Skin of body (tissue), 3 donors: ENCODE measurements at places on chromosomes 16 and 17.

- no peak for DNase-seq
These were observed 11.0 kb downstream of the ZSCAN32 start for GRCh38 chr16:3389663-3390338.

GRCh38 chr17:12599186-12599920 lies 66.3 kb upstream of the MYOCD start:
- no peak for DNase-seq

- no peak for DNase-seq
These were observed 808.3 kb upstream of the EEF2KMT start for GRCh38 chr16:5905935-5906334.

GRCh38 chr16:11405331-11406176 lies 60.3 kb downstream of the RMI2 start:
- DNase-seq, result no peak

GRCh38 chr17:33637534-33637933 lies 344.4 kb upstream of the ASIC2 start:
- no peak for DNase-seq

DNA sequence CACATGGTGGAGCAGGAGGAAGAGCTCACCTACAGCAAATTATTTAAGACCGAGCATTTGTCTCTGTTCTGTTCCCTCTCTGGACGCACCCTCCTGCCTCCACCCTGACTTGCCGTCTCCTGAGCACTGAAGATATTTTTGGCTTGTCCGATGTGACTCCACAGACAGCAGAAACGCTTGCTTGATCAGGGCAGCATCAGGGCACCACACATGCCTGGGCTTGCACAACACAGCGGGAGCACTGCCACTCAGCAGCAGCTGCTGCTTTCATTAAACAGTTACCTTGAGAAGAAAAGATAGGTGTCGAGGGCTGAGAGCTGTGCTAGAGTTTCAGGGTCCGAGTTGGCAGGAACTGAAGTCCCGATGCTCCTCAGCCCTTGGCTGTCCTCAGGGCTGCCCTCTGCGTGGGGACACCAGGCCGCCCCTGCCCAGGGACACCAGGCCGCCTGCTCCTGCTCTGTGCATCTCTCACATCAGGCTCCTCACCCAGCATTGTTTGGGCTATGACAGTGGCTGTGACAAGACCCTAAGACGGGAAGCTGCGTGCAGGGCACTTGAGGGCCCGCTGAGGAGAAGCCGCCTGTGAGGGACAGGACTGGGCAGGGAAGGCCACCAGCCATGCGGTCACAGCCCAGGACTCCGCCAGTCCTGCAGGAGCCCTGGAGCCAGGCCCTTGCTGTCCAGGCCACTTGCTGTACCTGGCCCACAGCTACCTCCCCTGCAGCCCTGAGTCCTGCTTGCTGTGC lies 21.3 kb upstream of the CDH15 start:
- DNase-seq, result no peak

DNA sequence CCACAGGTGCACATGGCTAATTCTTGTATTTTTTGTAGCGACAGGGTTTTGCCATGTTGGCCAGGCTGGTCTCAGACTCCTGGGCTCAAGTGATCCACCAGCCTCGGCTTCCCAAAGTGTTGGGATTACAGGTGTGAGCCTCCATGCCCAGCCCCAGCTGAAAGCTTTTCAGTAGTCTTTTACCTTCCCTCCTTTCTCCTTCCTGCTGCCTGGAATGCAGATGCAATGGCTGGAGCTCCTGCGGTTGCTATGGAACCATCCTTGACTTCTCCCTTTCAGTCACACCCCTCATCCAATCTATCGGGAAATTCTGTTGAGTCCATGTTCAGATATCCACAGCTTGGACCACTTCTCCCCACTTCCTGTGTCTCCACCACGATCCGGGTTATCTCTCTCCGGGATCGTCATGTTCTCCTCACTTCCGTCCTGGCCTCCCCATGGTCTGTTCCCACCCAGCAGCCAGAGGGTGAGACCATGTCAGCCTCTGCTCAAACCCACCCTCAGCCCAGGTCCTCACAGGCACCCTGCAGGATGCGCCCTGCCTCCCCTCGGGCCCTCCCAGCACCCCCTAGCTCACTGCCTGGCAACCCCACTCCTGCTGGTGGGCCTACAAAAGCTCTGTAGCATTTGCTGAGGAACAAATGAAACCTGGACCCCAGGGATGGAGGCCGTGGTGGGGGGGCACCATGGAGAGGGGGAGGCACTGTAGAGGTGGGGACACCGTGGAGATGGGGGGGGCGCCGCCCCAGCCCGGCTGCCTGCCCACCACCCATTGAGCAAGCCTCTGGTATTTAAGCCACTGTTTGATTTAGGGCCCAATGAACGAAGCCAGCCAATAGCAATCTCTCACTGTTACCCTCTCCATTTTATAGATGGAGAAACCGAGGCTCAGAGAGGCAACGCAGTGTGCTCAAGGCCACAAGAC lies 12.8 kb upstream of the SLC38A10 start:
- no peak for DNase-seq

DNA sequence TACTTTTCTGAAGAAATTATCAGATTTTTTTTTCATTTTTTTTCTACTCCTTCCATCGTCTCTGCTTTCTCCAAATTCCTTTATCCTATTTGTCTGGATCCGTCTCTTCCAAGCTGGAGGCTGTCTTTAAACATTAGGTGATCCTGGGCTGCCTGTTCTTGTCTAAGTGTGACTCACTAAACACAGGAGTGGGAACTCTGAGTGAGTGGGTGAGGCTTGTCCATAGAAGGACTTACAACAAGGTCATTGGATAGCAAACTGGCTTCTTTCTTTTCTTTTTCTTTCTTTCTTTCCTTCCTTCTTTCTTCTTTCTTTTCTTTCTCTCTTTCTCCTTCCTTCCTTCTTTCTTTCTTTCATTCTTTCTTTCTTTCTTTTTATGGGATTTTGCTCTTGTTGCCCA lies 18.2 kb downstream of the ALOX15 start:
- no peak for DNase-seq

DNA sequence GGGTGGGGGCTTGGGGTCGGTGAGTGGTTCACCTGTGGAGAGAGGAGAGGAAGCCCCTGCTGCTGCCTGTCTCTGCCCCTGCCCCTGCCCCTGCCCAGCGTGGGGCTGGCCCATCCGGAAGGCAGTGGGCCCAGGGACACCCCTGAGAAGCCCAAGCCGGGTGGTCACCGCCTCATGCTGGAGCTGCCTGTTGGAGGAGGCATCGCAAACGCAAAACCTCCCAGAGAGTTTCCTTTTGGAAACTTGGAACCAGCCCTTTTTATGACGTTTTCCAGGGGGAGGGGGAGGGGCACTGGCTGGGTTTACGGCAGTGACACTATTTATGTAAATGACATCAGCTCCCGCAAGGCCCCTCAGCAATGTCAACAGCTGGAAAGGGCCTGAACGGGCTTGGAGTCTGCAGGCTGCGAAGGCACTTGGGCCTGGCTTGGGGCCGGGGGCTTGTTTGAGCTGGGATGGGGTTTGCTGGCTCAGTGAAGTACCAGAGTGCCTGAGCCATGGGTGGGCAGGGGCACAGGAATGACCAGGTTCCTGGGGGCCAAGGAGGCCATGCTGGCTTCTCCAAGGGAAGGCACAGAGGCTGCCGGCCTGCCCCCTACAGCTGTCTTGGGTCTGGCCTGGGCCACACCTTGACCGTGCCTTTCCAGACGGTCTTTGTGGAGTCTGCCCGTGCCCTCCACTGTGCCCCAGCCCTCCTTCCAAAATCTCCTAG lies 219.5 kb downstream of the NTN1 start:
- peak; percentile 94 for DNase-seq

DNA sequence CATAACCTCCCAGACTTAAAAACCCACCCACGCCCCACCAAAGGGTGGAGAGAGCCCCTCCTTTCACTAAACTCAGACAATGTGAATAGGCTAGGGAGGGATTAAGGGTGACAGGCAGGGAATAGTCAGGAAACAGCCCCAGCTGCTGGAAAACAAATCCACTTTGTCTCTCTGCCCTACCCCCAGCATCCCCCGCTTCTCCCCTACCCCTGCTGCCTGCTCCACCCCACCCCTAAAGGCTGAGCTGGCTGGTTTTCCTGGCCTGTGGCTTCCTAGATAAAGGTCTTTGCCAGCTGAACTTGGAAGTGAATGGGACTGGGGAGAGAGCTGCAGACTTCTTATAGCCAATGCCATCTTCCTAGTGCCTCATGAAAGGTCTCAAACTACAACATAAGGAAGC lies 15.0 kb downstream of the CAVIN1 start:
- DNase-seq, result peak; percentile 72

- no peak for DNase-seq
These were observed 20.9 kb downstream of the COIL start for GRCh38 chr17:56939869-56940484.

GRCh38 chr17:11909348-11909747 lies 87.9 kb downstream of the ZNF18 start:
- DNase-seq, result no peak

DNA sequence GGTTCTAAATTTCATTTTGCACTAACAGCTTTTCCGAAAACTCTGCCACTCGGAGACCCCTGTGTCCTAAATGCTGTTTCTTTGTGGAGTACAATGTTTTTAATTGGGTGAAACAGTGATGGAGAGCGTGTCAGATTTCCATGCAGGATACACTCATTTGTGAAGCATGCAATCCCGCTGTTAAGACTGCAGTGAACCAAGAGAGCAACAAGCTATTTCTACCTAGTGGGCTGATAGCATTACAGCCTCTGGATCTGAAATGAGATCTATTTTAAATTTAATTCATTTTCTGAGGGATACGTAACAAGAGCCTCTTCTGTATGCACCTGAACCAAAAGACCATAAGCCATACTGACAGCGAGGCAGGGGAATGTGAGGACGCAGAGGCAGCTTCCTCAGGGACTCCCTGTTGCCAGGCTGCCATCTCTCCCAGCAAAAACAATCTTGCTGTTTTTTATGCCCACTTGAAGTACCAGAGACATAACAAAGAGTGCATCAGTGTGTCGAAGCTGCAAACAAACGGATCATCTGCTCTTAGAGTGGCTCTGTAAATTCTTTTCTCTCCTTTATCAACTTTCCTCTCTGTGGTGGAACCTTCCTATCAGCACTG lies 199.9 kb upstream of the COX10 start:
- no peak for DNase-seq

DNA sequence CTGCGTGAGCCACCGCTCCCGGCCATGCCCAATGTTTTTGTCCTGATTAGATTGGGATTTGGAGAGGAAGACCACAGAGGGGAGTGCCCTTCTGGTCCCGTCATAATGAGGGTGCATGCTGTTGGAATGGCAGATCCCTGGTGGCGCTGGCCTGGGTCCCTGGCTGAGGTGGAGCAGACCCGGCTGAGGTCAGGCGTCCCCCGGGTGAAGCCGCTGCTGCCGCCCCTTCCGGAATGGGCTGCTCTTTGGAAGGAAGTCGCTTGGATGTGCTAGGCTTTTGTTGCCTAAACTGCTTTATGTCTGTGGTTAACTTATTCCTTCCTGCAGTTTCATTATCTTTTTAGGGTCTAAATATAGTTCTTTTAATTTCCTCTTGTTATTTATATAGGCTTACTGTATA lies 120.3 kb upstream of the CHMP6 start:
- DNase-seq, result no peak

- no peak for DNase-seq
These were observed at the start of gene BRICD5 for GRCh38 chr16:2210386-2211365. Gene BRICD5, minus strand, starts transcription at chr16:2210863. Its CDS starts 30 bp downstream, at chr16:2210833.

- no peak for DNase-seq
These were observed 6.3 kb downstream of the SOX8 start for GRCh38 chr16:987906-988305.

GRCh38 chr16:89498839-89499238 lies 8.5 kb upstream of the ANKRD11 start:
- peak; percentile 89 for DNase-seq

GRCh38 chr17:72421128-72422092 lies 300.6 kb downstream of the SOX9 start:
- no peak for DNase-seq

- no peak for DNase-seq
These were observed 16.3 kb downstream of the ANKFY1 start for GRCh38 chr17:4247361-4247970.

DNA sequence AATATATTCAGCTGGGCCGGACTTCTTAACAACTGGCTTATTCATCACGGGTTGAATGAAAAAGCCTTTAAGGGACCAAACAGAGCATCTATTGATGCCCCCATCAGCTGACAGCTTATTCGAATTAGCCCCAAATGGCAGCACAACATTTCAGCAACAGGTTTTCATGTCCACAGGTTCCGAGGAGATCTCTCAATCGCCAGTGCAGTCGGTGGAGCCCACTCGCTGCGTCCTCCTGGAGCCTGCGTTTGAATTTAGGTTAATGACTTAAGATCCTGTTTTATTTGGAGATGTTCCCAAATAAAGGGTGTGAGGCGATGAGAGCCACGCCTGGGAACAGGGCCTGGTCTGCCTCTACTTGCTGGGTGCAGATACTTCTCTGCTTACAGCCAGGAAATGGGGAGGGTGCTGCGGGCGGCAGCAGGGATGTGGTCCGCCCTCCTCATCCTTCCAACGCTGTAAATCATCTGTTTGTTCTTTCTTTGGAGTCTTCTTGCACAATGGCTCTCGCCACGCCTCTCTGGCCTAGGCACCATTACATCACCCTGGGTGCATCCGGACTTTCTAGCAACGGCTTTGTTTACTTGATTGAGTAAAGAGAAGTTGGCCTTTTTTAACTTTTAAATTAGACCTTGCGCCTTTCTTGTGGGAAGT lies 22.6 kb downstream of the NDE1 start:
- peak; percentile 98 for DNase-seq

GRCh38 chr16:66954097-66954659 lies 6.9 kb upstream of the CES3 start:
- peak; percentile 50 for DNase-seq

- no peak for DNase-seq
These were observed 188.6 kb downstream of the DNAH9 start for GRCh38 chr17:11786711-11787438.

DNA sequence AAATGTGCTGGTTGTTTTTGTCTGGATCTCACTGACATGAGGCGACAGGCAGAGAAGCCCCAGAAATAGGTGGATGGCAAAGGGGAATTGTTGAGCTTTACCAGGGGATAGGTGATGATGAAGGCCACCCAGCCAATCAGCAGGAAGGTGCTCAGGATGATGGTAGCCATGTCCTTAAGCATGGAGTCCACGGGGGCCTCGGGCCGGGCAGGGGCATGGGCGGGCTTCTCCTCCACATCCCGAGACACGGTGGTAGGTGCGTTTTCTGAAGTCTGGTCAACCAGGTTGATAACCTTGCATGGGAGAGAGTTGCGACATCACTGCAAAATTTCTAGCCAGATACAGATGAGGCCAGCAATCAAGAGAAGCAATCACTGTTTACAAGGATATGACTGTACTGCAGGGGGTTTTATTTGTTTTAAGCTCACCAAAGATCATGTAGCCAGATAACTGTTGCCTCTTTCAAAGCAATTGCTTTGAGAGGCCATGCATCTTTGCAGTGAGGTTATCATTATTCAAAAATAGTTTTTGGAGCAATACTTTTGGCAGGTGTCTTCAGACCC lies 37.3 kb upstream of the ICAM2 start:
- no peak for DNase-seq

DNA sequence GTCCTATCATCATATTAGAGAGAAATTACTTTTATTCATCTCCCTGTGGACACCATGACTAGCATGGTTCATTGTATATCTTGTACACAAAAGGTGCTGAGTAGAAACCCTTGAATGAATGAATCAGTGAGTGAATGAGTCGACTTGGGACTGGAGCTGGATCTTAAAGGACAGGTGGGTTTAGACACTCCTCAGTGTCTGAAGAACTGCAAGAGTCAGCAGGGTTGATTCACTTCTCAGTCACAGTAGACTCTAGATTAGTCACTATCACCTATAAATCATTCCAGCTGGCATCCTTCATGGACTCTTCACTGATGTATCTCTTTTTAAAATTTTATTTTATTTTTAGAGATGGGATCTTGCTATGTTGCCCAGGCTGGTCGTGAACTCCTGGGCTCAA lies 30.1 kb upstream of the PMFBP1 start:
- DNase-seq, result no peak
